Right atrium auricular region (tissue), 2 donors: ENCODE measurements at places on chromosomes 6 and 20. TPM values are rescaled to one million over a fixed set of nuclear protein-coding genes. Genes with fewer than 3 reads are reported as not detected.

- H3K4me1 ChIP-seq = no peaks in the 10 kb centered on the region
- DNase-seq = no peak
- no peak overlapping the region for H3K27ac ChIP-seq
- H3K4me3 ChIP-seq = no peak overlapping the region
Observed at GRCh38 chr6:44166591-44167184, 8.1 kb downstream of the CAPN11 start.

HLA-DMB gene
- total RNA-seq = 12.9 TPM

TOMM6 gene
- 130 TPM for total RNA-seq

FOXP4 gene
- 20.2 TPM for total RNA-seq
